ENCODE measurements at places on chromosomes 11 and 22. TPM values are rescaled to one million over a fixed set of nuclear protein-coding genes. Genes with fewer than 3 reads are reported as not detected.

DNA sequence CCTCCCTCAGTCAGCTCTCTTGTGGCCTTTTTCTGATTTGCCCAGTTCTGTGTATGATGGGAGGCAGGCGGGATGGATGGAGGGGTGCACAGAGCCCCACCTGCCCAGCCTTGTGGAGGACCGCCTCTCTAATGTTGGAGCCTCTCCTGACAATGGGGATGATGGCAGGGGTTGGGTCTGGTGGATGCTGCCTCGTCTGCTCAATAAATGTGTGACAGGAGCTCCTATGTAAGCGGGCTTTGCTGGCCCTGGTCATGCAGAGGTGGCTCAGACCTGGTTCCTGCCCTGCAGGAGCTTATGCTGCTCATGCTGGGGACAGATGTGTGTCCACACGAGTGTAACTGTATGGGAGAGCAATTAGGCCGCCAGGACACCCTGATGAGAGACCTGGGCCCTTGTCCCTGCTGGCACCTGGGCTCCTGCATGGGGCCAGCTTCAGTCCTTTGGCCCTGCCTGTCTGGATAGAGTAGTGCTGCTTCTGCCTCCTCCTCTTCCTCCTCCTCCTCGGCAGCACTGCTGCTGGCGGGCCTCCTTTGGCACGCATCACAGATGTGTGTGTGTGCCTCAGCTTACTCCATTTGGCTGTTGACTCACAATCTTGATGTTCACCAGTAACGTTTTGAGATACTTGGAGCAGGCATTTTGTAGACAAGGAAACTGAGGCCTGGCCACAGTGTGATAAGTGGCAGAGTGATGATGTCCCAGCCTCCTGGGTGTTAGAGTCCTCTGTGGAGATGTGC lies 131.0 kb downstream of the TBC1D22A start:
- DNase-seq, result no peak

DNA sequence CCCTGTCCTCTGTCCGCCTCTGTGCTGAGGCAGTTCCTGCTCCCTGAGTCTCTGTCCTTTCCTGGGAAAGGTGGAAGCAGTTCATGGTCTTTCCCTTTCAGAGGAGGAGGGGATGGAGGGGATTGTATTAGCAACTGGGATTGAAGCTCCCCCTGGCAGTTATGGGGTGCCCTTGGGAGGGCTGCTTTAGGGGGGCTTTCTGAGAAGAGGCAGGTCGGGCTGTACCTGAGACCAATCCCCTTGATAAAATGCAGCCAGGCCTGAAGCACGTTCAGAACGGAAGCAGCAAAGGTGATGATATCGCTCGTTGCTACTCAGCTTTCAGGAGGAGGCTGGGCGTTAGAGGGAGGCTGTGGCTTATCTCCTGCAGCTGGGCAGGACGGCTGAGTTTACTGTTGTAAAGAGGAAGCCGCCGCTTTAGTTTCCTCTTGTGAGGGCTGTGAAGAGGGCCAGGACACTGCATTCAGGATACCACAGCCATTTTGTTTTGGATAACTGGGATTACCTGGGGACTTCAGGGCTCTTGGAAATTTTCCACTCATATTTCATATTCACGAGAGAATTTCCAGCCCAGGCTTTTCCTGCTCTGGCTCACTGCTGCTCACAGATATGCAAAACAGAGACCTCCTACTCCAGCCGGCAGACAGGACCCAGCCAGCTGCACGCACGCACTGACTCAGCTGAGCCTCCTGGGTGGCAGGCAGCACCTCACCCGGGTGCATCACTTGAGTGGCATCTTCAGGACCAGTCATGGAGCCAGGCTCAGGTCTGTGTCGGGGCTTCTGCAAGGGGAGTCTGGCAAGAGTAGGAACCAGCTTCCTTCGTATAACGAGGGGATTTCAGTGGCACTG lies 798 bp downstream of the AMPD3 start:
- no peak for DNase-seq

GRCh38 chr22:46517255-46517761 lies 20.1 kb downstream of the CELSR1 start:
- DNase-seq, result no peak

DNA sequence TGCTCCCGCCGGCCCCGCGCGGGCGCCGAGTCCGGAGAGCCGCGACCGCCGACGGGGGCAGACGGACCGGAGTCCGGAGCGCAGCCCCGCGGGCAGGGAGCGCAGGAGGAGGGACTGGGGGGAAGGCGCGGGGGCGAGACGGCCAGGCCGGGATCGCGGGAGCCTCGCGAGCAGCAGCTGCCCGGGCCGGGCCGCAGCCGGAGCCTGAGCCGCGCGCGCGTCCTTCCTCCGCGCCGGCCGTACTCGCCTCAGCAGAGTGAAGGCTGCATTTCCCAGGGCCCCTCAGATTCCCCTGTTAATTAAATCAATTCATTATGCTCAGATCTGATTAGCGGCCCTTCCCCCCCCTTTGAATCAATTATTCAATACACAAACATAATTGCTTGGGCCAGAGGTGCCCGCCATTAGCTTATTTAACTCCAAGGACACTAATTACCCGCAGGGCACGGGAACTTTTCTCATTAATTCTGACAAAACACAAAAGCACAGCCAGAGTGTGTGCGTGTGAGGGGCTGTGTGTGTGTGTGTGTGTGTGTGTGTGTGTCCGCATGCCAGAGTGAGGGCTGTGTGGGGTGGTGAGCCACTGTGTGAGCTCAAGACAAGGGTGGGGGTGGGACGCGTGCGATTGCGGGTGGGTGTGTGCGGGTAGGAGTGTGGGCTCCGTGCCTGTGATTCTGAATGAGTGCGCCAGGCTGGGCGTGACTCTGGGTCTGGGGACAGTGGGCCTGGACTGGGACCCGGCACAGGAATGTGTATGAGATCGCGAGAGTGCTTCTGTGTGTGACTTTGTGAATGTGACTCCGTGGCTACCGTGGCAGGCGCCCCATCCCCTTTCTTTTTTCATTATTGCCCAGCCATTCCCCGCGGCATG lies 5.1 kb upstream of the LMO1 start:
- no peak for DNase-seq

DNA sequence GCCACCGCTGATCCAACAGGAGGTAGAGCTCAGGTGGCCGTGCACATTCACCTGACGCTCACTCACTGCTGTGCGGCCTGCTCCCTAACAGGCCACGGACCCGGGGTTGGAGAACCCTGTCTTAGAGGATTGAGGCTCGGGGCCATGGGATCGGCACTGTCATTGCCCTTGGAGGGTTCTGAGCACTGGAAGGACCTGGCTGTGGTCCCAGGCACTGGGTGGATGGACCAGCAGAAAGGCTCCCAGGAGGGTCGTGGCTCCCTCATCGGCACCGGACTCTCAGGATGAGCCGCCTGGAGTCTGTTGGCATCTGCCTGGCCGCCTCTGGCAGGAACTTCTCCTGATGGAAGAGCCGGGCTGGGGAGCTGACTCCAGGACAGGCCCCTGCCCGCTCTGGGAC lies 6.5 kb downstream of the KCNQ1 start:
- DNase-seq, result no peak

DCHS1 gene
- total RNA-seq, result 26.3 TPM

HARBI1 gene
- total RNA-seq, result 3.6 TPM

PRCP gene
- 66.1 TPM for total RNA-seq
